GM04503 (cell line): ENCODE measurements at places on chromosomes 4 and X.

GRCh38 chrX:136551410-136551809 lies 19.4 kb downstream of the VGLL1 start:
- DNase-seq, result no peak

- DNase-seq, result no peak
Measured at GRCh38 chrX:67342138-67342537, 201.7 kb upstream of the AR start.

- no peak for DNase-seq
Measured at GRCh38 chrX:8870411-8870810, 69.2 kb upstream of the FAM9A start.

DNA sequence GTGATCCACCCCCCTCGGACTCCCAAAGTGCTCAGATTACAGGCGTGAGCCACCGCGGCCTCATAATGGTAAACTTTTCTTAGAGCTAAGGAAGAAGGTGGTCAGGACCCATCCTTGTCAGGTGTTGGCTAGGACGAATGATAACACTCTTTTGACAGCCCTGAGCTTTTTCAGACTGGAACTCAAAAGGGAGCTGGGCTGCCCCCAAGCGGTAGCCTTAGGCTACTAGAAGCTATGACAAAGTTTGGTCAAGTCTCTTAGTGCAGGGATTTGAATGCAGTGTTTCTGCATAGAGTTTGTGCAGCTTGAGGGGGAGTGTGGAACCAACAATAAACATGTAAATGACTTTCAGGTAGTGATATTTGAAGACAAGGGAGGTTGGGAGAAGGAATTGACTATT lies 11.8 kb upstream of the HSD17B10 start:
- no peak for DNase-seq
